Esophagus squamous epithelium (tissue), 5 donors: ENCODE measurements at places on chromosomes 12 and 14. TPM values are rescaled to one million over a fixed set of nuclear protein-coding genes. Genes with fewer than 3 reads are reported as not detected.

DNA sequence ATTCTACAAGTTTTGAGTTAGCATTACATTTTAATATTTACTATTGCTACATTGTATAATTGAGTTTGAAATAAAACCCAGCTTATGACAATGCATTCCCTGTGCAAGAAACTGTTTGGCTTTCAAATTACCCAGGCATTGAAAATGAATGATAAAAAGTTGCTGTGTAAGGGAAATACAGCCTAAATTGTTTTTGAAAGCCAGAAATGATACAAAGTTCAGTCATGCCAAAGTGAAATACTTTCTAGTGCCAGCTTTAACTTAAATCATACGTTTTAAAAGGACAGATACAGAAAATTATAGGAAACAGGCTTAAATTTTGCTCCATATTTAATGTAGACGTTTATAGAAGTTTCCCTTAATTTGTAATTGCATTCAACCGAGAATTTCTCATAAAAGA is 2.8 kb downstream of the MGAT2 start:
- H3K4me3 ChIP-seq: no peak overlapping the region
- H3K27ac ChIP-seq: peak overlapping the region; percentile 47
- DNase-seq: no peak
- H3K4me1 ChIP-seq: peaks cover 16% of the 10 kb centered on the region
- H3K27me3 ChIP-seq: no peaks in the 10 kb centered on the region

DNA sequence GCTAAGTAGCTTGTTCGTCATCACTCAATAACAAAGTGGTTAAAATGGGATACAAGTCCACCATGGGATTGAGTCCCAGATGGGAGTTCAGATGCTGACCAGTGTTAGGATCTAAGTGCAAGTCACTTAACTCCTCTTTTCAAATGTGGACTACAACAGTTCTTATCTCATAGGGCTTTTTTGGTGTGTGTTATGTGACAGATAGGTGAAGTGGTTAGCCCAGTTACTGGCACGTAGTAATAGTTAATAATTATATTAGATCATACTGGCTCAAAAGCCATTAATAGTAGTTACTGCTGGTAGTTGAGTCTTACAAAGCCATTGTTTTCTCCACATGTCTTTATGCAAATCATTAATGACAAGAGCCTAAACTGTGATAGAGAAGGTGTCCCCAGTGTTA is 73.2 kb downstream of the RCOR1 start:
- H3K4me3 ChIP-seq: no peak overlapping the region
- H3K27ac ChIP-seq: no peak overlapping the region
- H3K36me3 ChIP-seq: no peaks in the 10 kb centered on the region
- H3K4me1 ChIP-seq: no peaks in the 10 kb centered on the region
- no peaks in the 10 kb centered on the region for H3K27me3 ChIP-seq
- no peak for DNase-seq

DNA sequence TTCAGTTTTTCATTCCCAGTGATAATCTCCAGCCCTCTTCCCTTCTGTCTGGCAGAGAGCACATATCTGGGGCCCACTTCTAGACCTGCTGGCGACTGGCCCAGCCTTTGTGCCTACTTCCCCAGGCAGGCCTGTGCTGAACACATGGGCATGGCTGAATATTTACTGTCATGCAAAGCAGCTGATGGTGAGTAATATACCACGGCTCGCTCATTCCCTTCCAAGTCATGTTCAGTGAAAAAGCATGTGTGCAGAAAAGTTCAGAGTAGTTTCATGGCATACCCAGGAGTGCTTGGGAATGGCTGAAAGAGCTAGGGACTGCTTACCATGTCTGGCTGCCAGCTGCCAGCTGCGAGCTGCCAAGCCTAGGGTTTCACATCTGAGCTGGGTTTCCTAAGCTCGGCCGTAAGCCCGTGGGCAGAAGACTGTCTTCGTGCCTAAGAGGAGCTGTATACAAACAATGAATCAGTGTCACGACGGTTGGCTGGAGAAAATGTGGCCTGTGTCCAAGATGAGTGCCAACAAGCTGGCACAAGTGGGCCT is 179.9 kb upstream of the PELI2 start:
- no peak overlapping the region for H3K4me3 ChIP-seq
- DNase-seq: no peak
- H3K4me1 ChIP-seq: peaks cover 11% of the 10 kb centered on the region

DNA sequence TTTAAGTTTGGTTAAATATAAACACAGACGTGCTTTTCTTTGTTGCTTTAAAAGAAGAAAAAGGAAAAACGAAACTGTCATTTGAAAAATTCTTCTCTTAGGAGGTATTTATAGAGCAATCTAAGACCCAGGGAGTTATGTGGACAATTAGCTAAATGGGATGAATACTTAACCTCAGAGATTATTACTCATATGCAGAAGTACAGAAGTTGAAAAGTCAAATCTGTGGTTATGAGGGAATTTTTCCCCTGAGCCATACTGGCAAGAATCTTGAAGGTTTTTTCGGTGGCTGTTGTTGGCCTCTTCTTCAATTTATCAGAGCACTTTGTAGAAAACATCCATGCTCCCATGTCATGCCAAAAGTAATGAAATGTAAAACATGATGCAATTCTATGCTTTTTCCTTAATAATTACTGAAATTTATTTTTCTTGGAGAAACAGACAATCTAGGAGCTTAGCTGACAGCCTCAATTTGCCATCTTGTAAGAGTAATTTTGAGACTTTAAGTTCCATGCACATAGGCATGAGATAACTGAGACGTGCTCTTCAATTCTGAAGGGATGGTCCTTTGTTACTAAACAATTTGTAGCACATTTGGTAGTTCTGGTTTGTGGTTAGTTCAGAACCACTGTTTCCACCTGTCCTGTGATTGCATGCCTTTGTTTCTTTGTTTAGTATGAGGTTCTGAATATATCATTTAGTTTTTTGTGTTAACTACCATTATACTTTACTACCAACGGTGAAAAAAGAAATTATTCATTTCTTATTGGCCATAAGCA is 126.6 kb downstream of the BCAT1 start:
- H3K36me3 ChIP-seq: no peaks in the 10 kb centered on the region
- peaks cover 5% of the 10 kb centered on the region for H3K4me1 ChIP-seq
- no peak for DNase-seq
- no peaks in the 10 kb centered on the region for H3K27me3 ChIP-seq

DNA sequence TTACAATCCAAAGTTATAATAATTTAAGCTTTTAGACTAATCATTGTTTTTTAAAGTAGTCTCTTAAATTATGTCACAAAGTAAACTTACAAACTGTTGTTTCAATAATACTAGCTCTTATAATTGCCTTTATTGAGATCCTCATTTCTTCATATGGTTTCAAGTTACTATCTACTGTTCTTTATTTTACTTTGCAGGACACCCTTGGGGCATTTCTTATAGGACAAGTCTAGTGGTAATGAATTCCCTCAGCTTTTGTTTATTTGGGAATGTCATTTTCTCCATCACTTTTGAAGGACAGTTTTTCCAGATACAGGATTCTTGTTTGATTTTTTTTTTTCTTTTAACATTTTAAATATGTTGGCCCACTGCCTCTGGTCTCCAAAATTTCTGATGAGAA is 8.1 kb upstream of the ZFP36L1 start:
- H3K36me3 ChIP-seq: no peaks in the 10 kb centered on the region
- no peak for DNase-seq
- H3K4me1 ChIP-seq: peaks cover 13% of the 10 kb centered on the region
- no peaks in the 10 kb centered on the region for H3K27me3 ChIP-seq

DNA sequence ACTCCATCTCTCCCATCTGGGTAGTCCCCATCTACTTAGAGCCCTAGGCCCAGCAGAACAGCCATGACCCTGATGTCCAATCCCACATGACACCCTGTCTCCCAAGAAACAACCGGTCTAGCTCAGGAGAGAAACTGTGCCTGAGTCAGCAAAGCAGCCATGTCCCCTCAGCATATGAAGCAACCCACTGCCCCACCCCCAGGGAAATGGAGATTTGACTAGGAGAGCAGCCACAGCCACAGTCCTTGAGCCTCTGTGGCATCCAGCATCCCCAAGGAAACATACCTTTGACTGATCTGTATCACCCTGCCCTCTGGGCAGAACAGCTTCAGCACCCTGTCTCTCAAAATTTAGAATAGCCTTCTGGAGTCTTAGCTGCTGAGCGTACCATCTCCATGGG is 641.9 kb upstream of the FBXO33 start:
- H3K36me3 ChIP-seq: no peaks in the 10 kb centered on the region
- no peak overlapping the region for H3K27ac ChIP-seq
- DNase-seq: no peak

GRCh38 chr14:68894123-68894522 is 85.0 kb downstream of the ACTN1 start:
- DNase-seq: no peak
- H3K27me3 ChIP-seq: no peaks in the 10 kb centered on the region
- H3K36me3 ChIP-seq: peaks cover 20% of the 10 kb centered on the region
- H3K4me1 ChIP-seq: no peaks in the 10 kb centered on the region
- H3K27ac ChIP-seq: peak overlapping the region; percentile 19

DNA sequence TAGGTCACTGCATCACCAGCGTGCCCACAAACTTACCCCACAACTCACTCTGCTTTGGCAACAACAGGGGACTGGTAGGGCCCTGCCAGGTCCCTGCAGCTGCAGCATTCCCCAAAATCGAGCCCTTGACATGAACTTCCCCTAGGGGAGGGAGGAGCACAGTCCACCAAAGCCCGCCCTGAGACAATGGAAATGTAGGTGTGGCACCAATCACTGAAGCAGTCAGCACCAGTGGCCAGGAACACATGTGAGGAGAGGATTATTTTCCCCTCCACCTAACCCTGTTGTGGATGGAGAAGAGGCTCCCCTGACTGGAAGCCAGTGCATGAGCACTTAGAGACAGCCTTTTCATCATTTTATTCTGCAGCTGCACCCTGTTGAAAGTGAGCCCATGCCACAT is 573.8 kb downstream of the SOX5 start:
- H3K27me3 ChIP-seq: no peaks in the 10 kb centered on the region
- no peak overlapping the region for H3K4me3 ChIP-seq
- H3K4me1 ChIP-seq: no peaks in the 10 kb centered on the region
- DNase-seq: no peak

- no peak overlapping the region for H3K27ac ChIP-seq
- H3K27me3 ChIP-seq: no peaks in the 10 kb centered on the region
- no peak for DNase-seq
- H3K4me1 ChIP-seq: peaks cover 12% of the 10 kb centered on the region
- no peak overlapping the region for H3K4me3 ChIP-seq
Observed at GRCh38 chr14:88189417-88190191, 133.5 kb downstream of the KCNK10 start.

DNA sequence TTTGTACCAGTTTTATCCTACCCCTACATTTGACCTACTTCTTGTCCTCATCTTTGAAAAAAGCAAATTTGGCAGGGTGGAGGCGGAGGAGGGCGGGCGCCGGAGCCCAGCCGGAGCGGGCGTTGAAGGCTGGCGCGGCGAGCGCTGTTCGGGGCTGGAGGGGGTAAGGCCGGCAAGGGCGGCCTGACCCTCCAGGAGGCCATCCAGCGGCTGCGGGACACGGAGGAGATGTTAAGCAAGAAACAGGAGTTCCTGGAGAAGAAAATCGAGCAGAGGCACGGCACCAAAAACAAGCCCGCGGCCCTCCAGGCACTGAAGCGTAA is 27.2 kb downstream of the FBXO34 start:
- peaks cover 11% of the 10 kb centered on the region for H3K36me3 ChIP-seq
- DNase-seq: no peak
- H3K4me3 ChIP-seq: no peak overlapping the region
- H3K27ac ChIP-seq: peak overlapping the region; percentile 70
- no peaks in the 10 kb centered on the region for H3K27me3 ChIP-seq
- H3K4me1 ChIP-seq: peaks cover 66% of the 10 kb centered on the region

DNA sequence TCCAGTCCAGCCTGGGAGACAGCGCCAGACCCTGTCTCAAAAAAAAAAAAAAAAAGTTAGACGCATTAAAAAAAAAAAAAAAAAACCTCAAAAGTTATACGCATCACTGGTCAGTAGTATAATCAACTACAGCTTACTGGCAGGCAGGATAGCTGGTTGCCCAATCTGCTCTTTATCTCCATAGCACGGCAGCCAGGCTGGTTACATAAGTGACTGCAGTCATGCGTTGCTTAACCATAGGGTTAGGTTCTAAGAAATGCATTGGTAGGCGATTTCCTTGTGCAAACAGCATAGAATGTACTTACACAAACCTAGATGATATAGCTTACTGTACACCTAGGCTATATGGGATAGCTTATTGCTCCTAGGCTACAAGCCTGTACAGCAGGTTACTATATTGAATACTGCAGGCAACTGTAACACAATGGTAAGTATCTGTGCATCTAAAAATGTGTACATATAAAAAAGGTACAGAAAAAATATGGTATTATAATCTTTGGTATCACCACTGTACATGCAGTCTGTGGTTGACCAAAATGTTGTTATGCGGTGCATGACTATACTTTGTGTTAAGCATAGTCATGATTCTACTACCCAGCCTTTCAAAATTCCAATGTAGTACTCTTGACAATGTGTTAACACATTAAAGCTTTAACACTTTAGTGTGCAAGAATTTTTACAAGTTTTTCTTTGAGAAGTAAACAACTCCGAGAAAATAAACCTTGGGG is 8.1 kb downstream of the L2HGDH start:
- no peak overlapping the region for H3K27ac ChIP-seq
- no peak overlapping the region for H3K4me3 ChIP-seq
- no peaks in the 10 kb centered on the region for H3K4me1 ChIP-seq
- no peaks in the 10 kb centered on the region for H3K27me3 ChIP-seq
- H3K36me3 ChIP-seq: no peaks in the 10 kb centered on the region
- no peak for DNase-seq

- no peaks in the 10 kb centered on the region for H3K36me3 ChIP-seq
- H3K4me3 ChIP-seq: no peak overlapping the region
- no peaks in the 10 kb centered on the region for H3K4me1 ChIP-seq
- DNase-seq: no peak
Observed at GRCh38 chr12:65155784-65156183, 13.6 kb upstream of the LEMD3 start.

GRCh38 chr14:64114166-64114565 is 180.0 kb downstream of the ESR2 start:
- DNase-seq: no peak
- H3K36me3 ChIP-seq: no peaks in the 10 kb centered on the region
- no peak overlapping the region for H3K4me3 ChIP-seq
- H3K4me1 ChIP-seq: peaks cover 5% of the 10 kb centered on the region
- H3K27ac ChIP-seq: peak overlapping the region; percentile 75

GRCh38 chr12:21472197-21472823 is 29.1 kb downstream of the RECQL start:
- H3K4me1 ChIP-seq: no peaks in the 10 kb centered on the region
- peak overlapping the region; percentile 35 for H3K27ac ChIP-seq
- DNase-seq: no peak
- peaks cover 91% of the 10 kb centered on the region for H3K36me3 ChIP-seq
- no peaks in the 10 kb centered on the region for H3K27me3 ChIP-seq
- H3K4me3 ChIP-seq: peak overlapping the region; percentile 10

- no peaks in the 10 kb centered on the region for H3K27me3 ChIP-seq
- no peak overlapping the region for H3K27ac ChIP-seq
- no peak overlapping the region for H3K4me3 ChIP-seq
- H3K4me1 ChIP-seq: peaks cover 24% of the 10 kb centered on the region
Observed at GRCh38 chr14:87996291-87996592, 3.3 kb upstream of the GALC start.

DNA sequence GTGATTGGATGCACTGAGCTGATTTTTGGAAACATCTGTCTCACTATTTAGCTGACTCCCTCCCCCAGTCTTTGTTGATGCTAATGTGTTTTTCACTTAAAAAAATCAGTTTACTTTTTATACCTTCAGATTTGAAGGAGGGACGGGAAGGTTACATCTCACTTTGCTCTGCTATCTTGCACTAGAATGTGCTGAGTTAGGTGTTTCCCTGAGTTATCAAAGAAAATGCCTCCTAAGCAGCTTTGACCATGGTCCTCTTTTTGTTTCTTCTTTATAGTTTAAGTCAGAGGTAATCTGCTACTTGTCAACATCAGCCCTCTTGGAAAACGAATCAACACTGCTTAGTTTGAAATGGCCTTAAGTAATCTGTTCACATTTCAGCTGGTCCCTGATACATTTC is 222.0 kb downstream of the TMEM132D start:
- no peak overlapping the region for H3K4me3 ChIP-seq
- H3K36me3 ChIP-seq: no peaks in the 10 kb centered on the region
- no peaks in the 10 kb centered on the region for H3K27me3 ChIP-seq

THAP2 gene
- total RNA-seq: 6.3 TPM

ACSS3 gene
- total RNA-seq: 7.4 TPM

TAS2R10 gene
- total RNA-seq: 0.26 TPM
